Progenitor cell of endocrine pancreas (in vitro differentiated cells): ENCODE measurements at places on chromosomes 6 and 20.

DNA sequence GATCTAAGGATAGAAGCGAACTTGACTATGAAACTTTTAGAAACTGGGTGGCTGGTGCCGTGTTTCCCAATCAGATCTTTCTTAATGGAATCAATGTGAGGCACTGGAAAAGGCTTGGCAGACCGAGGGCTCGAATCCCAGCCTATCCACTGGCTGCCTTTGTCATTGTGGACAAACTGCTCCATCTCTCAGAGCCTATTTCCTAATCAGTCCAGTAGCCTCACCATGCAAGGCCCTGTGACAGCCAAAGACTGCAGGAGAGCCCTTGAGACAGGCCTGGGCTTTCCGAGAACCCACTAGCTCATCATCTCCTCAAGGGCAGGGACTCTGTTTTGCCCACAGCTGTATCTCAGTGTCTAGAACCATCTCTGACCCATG is 43.4 kb downstream of the SPDEF start:
- no peak for DNase-seq

DNA sequence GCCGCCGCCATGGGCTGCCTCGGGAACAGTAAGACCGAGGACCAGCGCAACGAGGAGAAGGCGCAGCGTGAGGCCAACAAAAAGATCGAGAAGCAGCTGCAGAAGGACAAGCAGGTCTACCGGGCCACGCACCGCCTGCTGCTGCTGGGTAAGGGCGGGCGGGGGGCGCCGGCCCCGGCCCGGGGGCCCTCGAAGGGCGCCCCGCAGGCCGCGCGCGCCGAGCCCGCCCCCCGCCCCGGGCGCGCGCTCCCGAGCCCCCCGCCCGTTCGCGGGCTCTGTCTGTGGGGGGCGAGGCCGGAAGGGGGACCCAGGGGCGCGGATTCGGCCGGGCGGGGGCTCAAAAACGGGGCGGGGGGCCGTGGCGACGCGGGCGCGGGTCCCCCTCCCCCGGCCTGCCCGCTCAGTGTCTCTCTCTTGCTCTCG is 39.2 kb downstream of the GNAS start:
- DNase-seq = no peak

GRCh38 chr6:53989504-53989903 is 121.7 kb upstream of the MLIP start:
- DNase-seq = no peak

- DNase-seq = no peak
These were observed 614.9 kb downstream of the CDH26 start for GRCh38 chr20:60573003-60573680.

GRCh38 chr6:19333936-19334335 is 503.2 kb upstream of the ID4 start:
- no peak for DNase-seq

DNA sequence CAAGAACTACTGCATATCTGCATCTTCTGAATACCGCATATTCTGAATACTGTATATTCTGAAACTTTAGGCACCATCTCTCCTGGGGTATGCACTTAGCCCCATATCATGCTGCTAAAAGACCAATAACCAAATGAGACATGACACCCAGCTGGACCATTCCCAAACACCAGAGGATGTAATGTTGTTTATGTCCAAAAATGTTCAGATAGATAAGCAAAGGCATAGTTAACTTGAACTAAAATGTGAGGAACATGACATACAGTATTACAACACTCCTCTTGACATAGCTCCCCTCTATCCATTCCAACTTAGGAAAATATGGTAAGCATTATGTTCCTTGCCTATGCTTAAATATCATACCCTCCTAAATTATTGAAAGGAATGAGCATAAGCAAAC is 127.3 kb downstream of the TENT5A start:
- DNase-seq = no peak

DNA sequence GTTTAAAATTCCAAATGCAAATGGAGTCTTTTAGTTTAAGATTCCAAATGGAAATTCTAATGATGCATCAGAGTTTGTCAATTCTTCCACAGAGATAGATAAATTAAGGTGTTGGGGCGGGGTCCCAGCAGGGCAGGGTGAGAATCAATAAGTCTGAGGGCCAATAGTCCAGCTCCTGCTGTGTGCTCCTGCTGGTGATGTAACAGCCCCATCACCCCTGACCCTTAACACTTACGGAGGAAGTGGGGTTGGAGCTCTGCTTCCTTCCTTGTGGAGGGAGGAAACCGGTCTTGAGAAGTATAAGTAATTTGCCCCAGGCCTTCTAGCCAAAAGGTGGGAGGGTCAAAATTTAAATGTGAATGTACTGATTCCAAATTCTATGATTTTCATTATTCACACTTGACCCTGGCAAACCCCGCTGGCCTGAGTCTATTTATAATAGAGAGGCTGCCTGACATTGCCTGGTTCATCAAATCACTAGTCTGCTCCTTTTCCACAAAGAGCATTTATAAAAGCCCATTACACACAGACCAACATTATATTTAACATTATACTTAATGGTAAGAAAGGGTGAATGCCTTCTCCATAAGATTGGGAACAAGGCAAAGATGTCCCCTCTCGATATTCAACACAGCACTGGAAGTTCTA is 17.2 kb downstream of the ZBTB2 start:
- no peak for DNase-seq

GRCh38 chr6:118377711-118378414 is 170.2 kb upstream of the PLN start:
- no peak for DNase-seq

DNA sequence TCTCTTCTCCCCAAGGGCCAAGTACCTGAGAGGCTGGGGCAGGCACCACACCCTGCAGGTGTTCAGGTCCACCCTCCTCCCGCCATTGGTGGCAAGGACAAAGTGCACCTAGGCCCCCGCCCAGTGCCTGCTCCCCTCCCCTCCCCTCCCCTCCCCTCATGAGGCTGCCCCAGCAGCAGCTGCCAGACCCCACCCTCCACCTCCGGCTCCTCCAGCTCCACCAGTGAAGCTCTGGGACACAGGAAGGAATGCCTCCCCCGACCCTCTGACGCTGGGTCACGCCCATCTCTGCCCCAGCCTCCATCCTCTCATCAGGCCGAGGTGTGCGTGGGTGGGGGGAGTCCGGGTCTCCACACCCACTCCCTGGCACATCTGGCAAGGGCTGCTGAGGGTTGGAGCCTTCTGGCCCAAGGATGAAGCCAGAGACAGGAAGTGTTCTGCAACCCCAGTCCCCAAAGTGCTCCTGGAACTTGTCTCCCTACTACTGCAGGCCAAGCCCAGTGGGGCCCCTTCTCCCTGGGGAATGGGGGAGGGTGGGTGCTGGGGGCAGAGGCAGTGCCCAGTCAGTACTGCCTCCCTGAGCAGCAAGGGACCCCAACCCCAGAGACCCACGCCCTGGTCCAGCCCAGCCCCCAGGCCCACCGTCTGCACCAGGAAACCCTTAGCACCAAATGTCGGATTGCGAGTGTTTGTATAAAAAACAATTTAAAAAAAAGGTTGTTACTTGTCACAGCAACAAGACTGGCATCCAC is 1.6 kb upstream of the UCKL1 start:
- no peak for DNase-seq

DNA sequence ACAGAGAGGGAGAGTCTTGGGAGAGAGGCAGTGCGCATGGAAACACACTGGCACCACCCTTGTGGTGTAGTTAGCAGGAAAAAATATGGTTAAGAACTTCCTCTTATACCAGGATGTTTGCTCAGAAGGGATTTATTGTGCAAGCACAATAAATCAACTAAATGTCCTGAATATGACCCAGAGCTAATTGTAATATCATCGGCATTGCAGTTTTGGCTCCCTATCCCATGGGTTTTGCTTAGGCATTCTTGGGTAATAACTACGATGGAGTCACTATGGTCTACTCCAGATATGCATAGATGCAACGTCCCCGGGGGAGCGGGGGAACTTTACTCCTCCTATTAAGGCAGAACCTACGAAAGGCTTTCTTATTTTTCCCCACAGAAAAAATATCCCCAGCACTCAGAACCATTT is 751.6 kb downstream of the EYS start:
- DNase-seq = no peak

DNA sequence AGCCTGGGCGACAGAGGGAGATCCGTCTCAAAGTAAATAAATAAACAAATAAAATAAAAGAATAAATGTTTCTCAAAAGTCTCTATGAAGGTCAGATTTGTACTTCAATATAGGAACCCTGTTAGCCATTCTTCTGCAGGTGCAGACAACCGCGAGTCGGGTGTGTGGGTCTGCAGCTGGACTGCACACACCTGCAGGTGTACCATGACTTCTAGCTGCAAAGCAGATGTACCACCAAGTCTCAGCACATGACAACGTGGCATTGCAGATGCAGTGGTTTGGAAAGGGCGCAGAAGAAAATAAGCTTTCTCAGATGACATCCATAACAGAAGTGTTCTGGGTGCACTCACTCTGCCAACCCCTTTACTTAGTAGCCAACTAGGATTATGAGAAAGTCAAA is 239.7 kb downstream of the ATXN1 start:
- DNase-seq = no peak
